Effector memory CD4-positive, alpha-beta T cell (primary cell): ENCODE measurements at places on chromosomes 4 and X.

- no peak for DNase-seq
Observed at GRCh38 chr4:42148425-42148824, 4.0 kb downstream of the BEND4 start.

DNA sequence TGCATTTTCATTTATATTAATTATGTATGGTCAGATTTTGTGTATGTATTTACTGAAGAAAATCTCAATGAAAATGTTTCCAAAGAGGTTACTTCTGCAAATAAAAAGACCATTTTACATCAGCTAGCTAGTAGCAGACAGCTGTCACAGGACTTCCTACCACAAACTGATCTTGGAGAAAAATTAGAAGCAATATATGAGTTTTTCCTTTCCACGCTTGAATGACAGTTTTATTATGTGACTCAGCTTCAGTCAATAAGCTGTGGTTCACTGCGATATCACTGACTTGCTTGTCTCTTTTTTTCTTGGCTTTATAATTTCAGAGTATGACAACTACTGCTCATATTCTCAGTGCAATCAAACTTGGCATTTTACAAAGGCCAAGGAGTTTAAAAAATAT lies 787.4 kb upstream of the GALNTL6 start:
- DNase-seq, result no peak

DNA sequence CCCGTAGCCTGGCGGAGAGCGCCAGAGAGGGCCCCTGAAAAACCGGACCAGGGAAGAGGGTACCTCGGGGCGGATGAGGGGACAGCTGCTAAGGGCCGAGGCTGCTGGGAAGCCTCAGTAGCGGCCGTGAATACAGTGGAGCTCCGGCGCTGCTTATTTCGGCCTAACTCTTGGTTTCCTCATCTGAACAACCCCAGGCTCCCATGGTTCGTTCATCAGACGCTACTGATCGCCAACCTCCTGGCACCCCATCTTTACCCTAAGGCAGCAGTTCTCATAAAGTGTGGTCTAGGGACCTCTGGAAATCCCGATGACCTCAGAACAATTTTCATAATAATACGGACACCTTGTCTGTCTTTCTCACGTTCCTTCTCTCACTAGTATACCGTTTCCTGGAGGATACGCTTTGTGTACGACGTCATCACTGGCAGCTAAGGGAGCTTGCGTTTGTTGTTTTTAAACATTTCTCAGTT lies 645 bp upstream of the RAB28 start:
- no peak for DNase-seq

- DNase-seq, result no peak
Observed at GRCh38 chrX:112614640-112615039, 65.1 kb downstream of the LHFPL1 start.

DNA sequence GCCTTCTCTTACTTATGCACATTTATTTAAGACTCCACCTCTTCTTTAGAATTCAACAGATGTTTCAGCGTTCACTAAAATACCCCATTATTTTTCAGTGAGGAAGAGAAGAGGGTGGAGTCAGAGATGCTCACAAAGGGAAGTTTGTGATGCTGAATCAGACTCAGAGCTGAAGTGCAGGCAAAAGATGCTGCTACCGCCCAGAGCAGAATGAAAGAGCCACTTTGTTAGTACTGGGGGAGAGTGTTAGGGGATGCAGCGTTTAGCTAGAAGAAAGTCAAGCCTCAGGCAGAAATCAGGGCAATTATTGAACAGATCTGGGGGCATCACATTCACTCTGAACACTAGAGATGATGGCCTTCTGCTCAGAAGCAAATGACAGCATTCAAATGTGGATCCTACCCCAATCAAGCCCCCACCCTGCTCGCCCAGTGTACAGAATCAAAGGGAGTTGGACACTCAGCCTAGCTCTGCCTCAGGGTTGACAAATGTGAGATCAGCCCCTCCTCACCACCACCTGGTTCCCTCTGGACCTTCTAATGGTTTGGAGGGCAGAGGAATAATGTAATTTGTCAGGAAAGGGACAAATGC lies 138.3 kb downstream of the UNC5C start:
- DNase-seq, result no peak

DNA sequence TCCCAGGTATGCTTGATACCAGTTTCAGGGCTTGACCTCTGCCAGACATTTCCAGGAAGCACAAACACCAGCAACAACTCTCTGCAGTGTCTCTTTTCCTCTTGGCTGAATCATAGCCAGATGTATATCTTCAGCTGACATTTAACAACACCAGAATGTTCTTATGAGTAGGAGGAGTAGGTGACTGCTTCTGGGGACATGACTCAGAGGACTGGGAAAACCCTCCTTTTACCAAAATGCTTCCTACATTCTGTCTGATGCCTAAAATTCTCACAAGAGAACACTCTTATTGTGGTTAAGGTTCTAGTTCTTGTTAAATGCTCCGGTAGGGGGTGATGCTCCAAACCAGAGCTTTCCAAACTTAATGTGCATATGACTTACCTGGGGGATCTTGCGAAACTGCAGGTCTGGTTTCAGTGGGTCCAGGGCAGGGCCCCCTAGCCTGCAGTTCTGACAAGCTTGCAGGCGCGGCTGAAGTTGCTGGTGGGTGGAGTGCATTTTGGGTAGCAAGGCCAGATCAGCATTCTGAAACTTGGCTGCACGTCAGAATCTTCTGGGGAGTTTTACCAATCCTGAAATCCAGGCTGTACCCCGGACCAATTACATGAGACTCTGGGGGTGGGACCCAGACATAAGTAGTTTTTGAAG lies 329.3 kb upstream of the RPS6KA3 start:
- no peak for DNase-seq

DNA sequence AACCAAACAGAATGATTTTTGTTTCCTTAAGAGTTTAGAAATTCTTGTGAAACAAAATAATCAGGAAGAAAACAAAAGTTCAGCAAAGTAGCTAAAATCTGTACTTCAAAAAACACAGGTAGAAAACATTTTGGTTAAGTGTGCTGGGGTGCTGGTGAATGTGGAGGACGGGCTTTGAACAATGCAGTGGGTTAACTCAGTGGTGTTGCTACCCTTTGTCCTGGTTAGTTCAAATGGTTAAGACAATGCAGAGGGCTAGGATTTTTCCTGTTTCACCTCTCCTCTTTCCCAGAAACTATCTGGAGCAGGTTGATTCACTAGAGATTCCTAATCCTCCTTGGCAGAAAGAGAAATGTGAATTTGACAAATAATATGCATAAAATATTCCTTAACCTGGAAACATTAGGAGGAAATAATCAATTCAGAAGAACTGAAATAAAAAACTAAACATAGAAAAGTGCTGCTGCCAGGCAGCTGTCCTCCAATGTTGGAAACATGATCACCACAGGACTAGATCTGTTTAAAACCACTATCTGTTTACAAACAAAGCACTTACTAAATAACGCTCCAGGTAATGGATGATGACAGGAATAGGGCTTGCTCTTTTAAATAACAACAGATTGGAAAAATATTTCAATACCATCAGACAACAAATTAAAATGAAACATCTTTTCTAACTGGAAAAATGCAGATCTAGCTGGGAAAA lies 148.9 kb downstream of the MAML3 start:
- no peak for DNase-seq

- DNase-seq, result no peak
Observed at GRCh38 chr4:105274504-105274903, 127.8 kb downstream of the TET2 start.

- DNase-seq, result no peak
Observed at GRCh38 chr4:52959541-52959940, 97.4 kb downstream of the RASL11B start.

DNA sequence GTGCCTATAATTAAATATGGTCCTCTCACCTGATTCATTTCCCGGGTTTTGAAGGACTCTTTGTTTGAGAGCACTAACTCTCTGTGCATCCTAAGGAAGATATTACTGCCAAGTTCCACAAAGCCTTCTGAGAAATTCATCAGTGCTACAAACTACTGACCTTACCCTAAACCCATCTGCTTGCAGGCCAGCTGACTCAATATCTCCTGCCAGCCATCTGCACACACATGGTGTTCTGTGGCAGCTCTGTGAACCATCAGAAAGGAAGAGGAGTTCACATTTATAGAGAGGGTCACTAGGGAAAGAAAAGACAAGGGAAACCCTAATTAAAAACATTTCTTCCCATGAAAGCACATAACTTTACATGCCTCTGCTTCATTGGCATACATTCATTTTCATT lies 156.7 kb downstream of the ATP10D start:
- no peak for DNase-seq

GRCh38 chr4:62145276-62145675 lies 945.1 kb downstream of the ADGRL3 start:
- no peak for DNase-seq

GRCh38 chrX:120213438-120214265 lies 37.0 kb upstream of the ZBTB33 start:
- peak; percentile 24 for DNase-seq

DNA sequence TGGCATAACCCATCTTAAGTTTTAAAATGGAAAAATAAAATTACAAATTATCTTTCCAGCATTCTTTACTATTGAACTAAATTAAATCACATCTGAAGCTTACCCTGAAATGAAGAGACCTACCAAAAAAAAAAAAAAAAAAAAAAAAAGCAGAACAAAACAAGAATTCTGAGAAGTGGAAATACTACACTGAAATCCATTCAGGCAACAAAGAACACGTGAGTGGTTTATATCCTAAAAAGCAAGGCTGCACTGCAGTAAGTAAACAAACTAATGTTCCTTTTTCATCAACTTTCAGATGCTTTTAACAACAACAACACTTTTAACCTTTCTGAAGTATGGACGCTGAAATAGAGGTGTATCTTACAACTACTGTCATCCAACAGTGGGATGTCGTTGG lies 7.5 kb downstream of the FRYL start:
- no peak for DNase-seq
